ENCODE measurements at places on chromosomes 6 and 20.
A peak's percentile ranks its signal among the peaks of the same experiment; 100 is the strongest.

DNA sequence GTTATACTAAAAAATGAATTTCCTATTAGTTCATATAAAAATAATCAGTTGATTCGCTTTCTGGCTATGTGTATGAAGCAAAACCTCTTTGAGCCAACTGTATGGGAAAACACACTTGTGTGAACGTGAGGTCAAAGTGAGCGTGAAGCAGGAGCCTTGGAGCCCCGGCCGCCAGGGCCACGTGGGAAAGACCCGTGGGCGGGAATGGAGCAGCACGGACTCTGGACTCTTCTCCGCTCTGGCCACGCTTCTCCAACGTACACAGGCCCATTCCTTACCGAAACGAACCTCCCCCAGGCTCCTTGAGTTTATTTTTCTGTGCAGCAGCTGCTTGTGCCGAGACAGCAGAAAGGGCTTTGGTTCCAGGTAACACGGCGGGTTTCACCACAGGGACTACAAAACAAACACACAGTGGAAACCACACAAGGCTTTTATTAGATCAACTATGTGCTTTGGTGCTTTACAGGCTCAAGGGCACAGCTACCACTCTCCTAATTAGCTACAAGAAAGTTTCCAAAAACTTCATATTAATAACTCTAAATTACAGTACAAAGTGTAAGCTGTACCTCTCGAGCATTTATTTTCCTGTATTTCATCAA lies 62.7 kb downstream of the TAF4 start:
- DNase-seq, result no peak

GRCh38 chr6:31473780-31474761 lies 23.9 kb upstream of the MICB start:
- DNase-seq, result peak; percentile 54

GRCh38 chr6:46850792-46851191 lies 57.6 kb downstream of the MEP1A start:
- DNase-seq, result peak; percentile 28

GRCh38 chr6:111823831-111824607 lies 49.2 kb downstream of the FYN start:
- peak; percentile 77 for DNase-seq

- peak; percentile 64 for DNase-seq
These were observed 528.9 kb downstream of the MAFB start for GRCh38 chr20:40160097-40160550.

- DNase-seq, result no peak
These were observed 1357.7 kb upstream of the CITED2 start for GRCh38 chr6:140732155-140732554.

- DNase-seq, result no peak
These were observed 268.9 kb downstream of the PTPRT start for GRCh38 chr20:42920776-42921175.

DNA sequence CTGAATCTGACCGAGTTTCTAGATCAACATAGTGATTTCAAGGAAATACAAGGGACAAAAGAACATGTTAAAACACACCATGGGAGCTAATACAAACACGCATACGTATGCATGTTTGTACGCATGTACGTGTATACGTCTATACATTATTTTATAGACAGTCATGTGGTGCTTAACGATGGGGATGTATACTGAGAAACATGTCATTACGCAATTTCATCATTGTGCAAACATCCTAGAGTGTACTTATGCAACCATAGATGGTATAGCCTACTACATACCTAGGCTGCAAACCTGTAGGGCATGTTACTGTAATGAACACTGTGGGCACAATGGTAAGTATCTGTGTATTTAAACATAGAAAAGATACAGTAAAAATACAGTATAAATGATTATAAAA lies 25.0 kb upstream of the NELFCD start:
- DNase-seq, result no peak

GRCh38 chr6:157602521-157603295 lies 220.3 kb upstream of the SNX9 start:
- no peak for DNase-seq

DNA sequence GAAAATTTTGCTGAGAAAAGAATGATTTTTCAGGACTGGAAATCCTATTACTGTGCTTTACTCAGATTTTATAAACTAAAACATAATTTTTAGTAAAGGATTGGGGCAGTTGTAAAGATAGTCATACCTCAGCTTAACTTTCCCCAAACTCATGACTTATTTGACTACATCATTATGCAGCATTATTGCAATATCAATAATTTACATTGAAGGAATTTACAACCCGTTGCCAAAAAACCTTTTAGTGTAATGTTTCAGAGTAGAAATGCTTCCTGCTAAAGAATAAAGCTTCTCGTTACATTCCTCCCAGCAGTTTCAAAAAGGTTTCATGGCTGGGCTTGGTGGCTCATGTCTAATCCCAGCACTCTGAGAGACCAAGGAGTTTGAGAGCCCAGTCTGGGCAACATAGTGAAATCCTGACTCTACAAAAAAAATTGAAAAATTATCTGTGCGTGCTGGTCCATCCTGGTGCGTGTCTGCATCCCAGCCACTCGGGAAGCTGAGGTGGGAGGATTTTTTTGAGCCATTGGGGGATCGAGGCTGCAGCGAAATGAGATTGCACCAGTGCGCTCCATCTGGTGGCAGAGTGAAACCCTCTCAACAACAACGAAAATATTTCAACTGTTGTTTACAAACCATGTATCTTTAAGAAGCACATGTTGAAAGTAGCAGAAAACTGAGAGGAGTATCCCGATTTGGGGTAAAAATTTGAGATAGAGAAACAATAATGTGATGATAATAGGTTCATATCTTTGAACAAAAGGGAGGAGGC lies 4.4 kb downstream of the AMD1 start:
- peak; percentile 53 for DNase-seq

DNA sequence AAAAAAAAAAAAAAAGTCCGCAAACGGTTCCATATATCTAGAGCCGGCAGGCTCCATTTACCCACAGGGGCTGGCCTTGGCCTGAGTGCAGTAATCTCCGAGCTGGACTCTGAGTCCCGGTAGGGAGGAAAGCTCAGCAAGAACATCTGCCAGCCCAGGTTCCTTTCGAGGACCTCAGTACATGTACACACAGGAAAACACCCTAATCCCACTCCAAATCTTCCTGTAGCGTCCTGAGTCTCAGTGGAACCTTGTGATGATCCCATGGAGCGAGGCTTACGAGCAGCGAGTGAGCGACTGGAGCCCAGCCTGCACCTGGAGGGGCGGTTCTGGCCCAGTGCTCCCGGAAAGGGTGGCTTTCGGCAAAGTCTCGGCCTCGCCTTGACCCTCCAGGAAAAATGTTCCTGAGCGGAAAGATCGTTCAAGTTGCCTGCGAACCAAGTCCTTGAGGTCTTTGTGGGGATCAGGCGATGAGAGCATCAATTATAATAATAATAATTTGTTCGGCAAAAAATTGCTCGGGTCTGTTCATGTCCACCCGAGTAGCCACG lies 32.1 kb downstream of the PRSS16 start:
- no peak for DNase-seq

DNA sequence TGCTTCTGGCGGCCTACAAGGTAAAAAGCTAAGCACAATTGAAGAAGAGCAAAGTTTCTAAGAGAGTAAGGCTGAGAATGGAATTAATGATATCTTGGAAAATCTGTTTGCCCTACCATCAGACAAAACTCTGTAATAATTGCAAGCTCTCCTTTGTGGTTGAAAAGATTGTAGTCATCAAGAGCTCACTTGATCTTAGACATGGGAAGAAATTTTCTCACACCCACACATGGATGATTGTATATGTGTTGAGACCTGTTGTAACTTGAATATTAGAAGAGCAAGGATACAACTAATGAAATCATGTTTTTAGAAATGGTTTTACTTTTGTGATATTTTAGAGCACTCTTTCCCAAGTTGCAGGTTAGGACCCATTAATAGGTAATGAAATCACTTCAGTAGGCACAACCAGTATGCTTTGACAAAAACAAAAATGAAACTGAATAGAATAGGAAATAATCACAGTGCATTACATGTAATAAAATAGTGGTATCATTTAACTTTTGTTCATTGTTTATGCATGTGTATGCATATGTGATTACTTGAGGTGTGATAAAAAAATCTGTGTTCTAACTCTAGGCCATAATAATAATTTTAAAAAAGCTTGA lies 14.0 kb downstream of the DCBLD1 start:
- DNase-seq, result peak; percentile 94

All from fibroblast of mammary gland (primary cell).